Daoy (cell line): ENCODE measurements at places on chromosomes 6 and 20. TPM values are rescaled to one million over a fixed set of nuclear protein-coding genes. Genes with fewer than 3 reads are reported as not detected.

Gene CCM2L
- 1.0 and 2.1 TPM in 2 replicates for total RNA-seq

Gene MEP1A
- total RNA-seq, result not detected in 2 replicates

Gene IRAK1BP1
- total RNA-seq, result 4.0 and 6.7 TPM in 2 replicates

Gene ITPR3
- 10.4 and 12.6 TPM in 2 replicates for total RNA-seq

Gene TSHZ2
- 0.57 and 1.3 TPM in 2 replicates for total RNA-seq

Gene BCAS4
- total RNA-seq, result 10.9 and 16.1 TPM in 2 replicates

Gene ACSS1
- 0.51 and 0.86 TPM in 2 replicates for total RNA-seq

Gene OR2B3
- not detected in 2 replicates for total RNA-seq
